ENCODE measurements at places on chromosomes 7 and 10.

DNA sequence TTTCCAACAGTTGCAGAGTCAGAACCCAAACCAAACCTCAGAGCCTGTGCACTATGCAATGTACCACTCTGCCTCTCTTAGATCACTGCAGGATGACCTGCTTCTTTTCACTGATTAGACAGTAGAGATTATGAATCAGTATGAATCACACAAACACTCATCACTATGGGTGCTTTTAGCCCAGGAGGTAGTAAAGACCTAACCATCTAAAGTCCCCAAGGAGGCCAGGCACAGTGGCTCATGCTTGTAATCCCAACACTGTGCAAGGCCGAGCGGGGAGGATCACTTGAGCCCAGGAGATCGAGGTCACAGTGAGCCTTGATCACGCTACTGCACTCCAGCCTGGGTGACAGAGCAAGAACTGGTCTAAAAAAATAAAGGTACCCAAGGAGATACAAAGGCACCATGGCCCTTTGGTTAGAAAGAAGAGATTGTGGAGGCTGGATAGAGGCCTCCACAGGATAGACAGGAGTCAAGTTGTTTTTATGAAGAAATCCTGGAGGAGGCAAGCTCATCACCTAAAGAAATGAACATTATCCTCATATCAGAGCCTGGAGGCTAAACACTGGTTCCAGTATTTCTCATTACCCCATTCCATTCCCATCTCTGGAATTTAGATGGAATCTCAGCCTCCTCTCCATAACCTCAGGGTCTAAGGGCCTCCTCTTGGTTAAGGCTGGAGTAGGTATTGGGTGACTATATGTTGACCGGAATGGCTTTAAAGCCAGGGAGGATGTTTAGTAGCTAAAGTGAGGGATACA lies 12.9 kb downstream of the SEC31B start:
- peak; percentile 40 for DNase-seq

- DNase-seq = no peak
Measured at GRCh38 chr10:120270906-120271305, 186.1 kb upstream of the PLPP4 start.

DNA sequence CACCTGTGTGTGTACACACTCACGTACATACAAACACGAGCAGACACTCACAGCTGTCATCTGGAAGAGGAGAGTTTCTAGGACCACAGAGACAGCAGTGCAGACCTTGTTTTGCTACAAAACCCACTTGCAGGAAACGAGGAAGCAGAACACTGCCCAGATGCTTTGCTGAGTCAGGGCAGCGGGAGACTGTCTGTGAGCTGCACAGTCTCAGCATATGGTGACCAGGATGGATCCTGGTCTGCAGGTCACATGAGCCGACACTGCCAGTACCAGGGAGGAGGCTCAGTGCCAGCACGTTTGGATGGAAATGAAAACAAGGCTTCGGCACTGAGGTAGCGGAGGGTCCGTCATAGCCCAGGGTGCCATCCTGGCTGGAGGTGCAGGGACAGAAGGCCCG lies 117.6 kb upstream of the DPP6 start:
- DNase-seq = no peak

- DNase-seq = no peak
Measured at GRCh38 chr7:159198016-159198724, 53.5 kb upstream of the VIPR2 start.

DNA sequence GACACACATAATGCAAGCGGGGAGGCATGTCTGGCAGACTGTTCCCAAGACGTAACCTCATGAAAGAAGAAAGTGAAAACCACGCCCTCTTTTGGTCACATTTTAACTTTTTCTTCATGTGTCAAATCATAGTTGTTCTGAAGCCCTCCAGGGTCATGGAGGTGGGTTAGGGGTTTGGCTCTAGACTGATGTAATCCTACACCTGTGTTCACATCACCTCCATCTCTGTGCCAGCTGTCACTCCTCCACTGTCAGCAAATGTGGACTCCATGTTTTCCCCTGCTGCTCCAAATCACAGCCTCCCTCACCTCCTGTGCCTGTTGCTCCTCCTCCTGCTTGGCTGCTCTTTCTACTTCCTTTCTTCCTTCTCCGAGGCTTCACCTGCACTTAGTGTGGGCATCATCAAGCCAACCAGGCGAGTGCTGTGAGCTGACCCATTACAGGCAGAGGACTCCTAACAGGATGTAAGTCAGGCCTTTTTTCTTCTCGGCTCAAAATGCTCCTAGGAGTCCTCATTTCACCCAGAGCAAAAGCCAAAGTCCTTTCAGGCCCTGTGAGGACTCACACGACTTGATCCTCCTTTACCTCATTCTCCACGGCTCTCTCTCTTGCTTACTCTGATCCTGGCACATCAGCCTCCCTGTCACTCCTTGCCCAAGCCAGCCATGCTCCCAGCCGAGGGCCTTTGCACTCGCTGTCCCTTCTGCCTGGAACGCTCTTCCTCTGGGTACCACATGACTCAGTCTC lies 66.4 kb upstream of the IFRD1 start:
- DNase-seq = no peak

DNA sequence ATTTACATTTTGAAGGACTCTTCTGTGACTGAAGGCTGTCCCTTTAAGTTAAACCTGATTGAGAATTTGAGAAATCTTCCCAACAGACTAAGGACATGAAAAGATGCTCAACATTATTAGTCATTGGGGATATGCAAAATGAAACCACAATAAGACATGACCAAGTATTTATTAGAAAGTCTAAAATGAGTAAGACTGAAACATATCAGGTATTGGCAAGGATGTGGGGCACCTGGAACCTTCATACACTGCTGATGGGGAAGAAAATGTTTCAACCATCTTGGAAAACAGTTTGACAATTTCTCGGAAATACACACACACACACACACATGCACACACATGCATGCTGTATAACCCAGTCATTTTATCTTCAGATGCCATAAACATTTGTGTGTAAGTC lies 132.1 kb upstream of the CDK6 start:
- no peak for DNase-seq

DNA sequence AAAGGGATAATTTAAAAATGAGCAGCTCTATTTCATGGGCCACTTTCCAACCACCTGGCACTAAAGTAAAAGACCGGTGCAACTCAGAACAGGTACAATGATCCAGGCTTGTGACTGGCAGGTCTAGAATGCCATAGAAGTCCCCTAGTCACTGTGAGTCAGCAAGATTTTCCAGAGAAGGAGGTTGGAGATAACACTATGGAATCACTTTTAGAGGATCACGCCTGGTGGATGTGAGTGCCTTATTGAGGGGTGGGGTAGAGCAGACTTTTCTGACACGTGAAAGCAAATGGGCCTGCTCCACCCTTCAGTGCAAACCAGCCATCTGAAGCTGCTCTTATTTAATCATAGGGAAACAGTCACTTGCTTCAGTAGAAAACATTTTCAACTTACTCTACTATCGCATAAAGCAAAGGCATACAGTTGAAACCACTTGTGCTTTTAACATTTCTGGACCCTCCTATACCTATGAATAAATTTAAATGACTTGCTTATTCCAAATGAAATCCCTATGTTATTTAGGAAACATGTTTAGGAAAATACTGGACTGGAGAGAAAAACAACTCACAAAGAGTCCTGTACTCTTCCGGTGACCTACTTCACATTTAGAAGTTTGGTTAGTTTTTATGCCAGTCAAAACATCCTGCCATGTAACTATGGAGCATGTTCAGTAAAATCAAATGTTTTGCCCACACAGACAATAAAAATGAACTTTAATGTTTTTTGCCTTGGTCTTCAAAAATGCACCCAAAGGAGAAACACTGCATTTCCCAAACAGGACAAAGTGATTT lies 21.5 kb upstream of the AKR1C1 start:
- no peak for DNase-seq

DNA sequence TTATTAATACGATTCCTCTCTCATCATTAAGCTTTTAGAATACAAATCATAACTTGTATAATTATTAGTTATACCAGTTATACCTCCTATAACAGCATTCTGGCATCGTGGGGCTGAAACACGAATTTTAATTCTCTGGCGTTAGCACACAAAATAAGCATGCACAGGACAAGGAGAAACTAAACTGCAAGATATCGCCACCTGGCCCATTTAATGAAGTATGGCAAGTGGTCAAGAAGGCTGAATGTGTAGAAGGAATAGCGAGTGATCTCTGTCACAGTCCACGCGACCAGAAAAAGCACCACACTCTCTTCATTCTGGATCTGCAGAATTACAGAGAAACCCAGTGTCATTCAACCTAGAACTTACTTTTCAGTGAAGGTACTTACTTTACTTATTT lies 18.1 kb downstream of the HACD1 start:
- no peak for DNase-seq

- DNase-seq = no peak
Measured at GRCh38 chr7:18521945-18522566, 26.5 kb downstream of the HDAC9 start.

GRCh38 chr7:128352153-128352537 lies 8.4 kb upstream of the RBM28 start:
- peak; percentile 48 for DNase-seq

DNA sequence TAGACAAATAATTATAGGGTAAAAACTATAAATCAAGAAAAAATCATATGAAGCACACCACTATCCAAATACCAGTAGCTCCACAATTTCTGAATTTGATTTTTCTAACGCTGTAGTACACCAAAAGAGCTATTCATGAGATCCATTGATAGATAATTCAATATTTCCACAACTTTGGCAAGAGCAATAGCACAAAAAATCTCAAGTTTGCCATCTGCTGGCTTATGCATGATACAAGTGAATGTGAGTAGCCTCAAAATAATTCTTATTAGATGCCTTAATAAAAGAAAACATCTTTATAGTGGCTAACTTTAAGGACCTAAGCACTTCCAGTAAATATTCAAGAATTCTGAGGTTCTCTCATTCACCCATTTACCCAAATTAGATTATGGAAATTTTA lies 2.2 kb upstream of the TMEM196 start:
- DNase-seq = no peak

DNA sequence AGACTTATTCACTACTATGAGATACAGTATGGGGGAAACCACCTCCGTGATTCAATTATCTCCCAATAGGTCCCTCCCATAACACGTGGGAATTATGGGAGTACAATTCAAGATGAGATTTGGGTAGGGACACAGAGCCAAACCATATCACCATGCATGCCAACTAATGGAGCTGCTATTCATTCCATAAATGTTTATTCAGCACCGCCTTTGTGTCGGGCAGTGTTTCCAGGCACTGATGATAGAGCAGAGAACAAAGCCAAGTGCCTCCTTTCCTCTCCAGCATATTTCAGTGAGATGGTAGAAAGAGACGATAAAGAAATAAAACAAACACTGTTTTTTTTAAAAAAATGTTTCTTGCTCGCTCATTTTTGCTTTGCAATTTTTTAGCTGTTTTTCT lies 295.9 kb upstream of the FOXK1 start:
- DNase-seq = no peak

DNA sequence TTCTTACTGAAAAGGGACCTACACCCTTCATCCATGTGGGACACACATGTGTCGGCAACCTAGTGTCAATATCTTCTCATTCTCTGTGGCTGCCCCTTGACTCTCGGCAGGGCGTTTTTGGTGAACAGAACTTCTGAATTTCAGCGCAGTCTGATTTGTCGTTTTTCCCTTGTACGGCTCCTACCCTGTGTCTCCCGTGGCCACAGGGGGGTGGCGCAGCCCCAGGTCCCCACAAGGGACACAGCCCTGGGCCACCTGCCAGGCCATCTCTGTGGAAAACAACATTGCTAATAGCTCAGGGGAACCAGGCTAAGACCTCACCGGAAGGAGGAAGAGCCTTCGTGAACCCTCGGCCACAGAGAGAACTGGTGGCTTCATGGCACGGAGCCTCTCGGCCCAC lies 53.1 kb upstream of the NKX6-2 start:
- DNase-seq = no peak

DNA sequence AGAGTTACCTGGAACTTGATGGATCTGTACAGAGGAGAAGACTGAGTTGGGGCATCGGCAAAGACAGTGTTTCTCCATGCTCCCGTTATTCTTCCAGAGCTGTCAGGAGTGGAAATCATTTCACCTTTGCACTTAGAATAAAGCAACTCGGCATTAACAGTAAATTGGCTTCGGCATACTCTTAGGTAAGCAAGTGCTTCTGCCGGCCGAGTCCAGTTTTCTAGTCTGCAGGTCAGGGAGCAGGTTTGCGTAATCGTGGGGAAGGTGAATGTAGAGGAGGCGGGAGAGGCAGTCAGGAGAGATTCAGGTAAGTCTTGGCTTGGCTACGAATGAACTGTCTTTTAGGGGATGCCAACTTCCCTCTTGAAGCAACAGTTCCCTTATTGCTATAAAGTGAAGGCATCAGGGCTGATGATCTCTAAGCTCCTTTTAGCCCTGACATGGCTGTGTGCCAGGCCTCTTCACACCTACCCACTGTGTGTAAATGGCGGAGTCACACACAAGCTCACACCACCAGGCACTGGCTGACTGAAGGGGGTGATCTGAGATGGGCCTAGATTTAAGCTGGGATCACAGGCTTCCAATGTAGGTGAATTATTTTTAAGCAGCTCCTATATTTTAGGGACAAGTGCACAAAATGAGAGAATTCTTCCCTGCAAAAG lies 127.1 kb downstream of the GATA3 start:
- DNase-seq = no peak

GRCh38 chr10:100120550-100120949 lies 38.9 kb upstream of the CPN1 start:
- DNase-seq = no peak

- DNase-seq = no peak
Measured at GRCh38 chr10:91034042-91034441, 113.2 kb upstream of the ANKRD1 start.

GRCh38 chr7:103877565-103877964 lies 111.9 kb downstream of the RELN start:
- no peak for DNase-seq

DNA sequence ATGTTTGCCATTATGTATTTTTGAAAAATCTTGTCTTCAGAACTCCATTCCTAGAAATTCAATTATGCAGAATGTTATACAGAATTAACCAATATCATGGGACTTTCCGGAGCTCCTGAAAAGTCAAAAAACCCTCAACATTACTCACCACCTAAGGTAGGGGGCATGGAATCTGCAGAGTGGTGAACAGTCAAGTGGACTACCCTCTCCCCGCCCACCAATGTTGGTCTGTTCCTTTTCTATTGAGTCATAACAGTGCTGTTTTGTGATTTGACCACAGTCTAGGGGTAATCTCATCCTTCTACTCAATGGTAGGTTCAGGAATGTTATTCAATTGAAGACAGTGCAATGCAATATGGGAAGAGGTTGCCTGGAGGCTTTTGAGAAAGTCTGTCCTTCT lies 130.5 kb upstream of the HABP2 start:
- DNase-seq = no peak

- no peak for DNase-seq
Measured at GRCh38 chr7:127789031-127789430, 137.0 kb downstream of the SND1 start.

- no peak for DNase-seq
Measured at GRCh38 chr7:108419961-108420908, 36.0 kb downstream of the NRCAM start.

GRCh38 chr7:84249656-84250055 lies 55.1 kb upstream of the SEMA3A start:
- DNase-seq = no peak

GRCh38 chr10:61112771-61113170 lies 168.8 kb upstream of the RHOBTB1 start:
- DNase-seq = no peak

GRCh38 chr7:139159900-139160675 lies 50.6 kb upstream of the ZC3HAV1 start:
- no peak for DNase-seq
